ENCODE measurements at places on chromosomes 3 and 15.

- no peak for DNase-seq
Measured at GRCh38 chr3:183116025-183116614, 16.8 kb upstream of the MCCC1 start.

- no peak for DNase-seq
Measured at GRCh38 chr3:5006755-5007202, 27.5 kb downstream of the BHLHE40 start.

DNA sequence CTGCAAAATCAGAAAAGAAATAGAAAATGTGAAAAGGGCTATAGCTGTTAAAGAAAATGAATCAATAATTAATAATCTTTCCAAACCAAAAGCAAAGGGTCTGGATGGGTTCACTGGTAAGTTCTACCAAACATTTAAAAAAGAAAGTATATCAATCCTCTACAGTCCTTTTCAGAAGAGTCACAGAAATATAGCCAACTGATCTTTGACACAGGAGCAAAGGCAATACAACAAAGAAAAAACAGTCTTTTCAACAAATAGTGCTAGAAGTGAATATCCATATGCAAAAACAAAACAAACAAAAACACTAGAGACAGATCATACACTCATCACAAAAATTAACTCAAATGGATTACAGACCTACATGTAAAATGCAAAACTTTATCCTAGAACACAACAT, 32.6 kb downstream of the RFX7 start:
- no peak for DNase-seq

DNA sequence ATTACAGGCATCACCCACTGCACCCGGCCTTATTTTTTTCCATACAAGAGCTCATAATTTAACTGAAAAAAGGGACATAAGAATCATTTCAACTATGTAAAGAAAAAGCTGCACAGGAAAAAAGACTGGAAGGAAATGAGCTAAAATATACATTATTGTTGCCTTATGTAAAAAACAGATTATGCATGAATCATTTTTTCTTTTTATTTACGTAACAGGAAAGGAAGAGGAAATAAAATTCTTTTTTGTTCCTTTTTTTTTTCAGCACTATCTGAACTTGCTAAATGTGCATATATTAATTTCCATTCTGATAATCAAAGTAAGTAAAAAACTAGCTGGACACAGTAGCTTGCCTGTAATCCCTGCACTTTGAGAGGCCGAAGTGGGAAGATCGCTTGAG, 12.1 kb downstream of the KIF9 start:
- DNase-seq, result no peak

DNA sequence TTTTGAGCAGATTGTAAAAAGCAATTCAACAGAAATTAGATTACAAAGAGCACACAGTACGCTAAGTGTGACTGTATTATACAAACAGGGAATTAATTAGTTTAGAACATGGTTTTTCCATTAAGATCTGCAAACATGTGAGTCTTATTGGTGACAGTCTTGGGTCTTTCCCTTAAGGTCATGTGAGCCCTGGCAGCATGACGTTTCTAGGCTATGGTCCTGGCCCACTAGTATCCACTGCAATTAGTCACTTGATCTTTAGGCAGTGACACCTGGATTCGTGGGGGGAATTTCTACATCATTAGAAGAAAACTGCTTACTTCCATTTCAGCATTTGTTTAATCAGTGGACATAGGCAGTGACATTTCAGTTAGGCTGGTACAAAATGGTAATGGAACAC, 360.2 kb upstream of the NR2F2 start:
- no peak for DNase-seq

DNA sequence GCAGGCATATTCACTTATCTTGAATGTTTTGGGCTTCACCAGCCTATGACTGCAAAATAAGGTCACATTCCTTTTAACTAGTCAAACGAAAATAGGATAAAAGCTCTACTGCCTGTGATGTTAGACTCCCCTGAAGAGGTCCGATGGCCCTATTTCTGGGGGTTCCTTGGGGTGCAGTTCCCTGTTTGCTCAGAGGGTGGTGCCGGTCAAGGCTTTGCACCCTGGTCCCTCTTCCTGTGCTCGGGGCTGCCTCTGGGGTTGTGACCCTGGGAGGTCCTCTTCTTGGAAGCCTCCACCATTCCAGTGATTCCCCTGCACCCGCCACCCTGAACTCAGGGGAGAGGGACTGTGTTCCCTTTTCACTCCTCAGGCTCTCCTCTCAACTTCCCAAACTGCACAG, 86.7 kb upstream of the ANKRD34C start:
- no peak for DNase-seq

DNA sequence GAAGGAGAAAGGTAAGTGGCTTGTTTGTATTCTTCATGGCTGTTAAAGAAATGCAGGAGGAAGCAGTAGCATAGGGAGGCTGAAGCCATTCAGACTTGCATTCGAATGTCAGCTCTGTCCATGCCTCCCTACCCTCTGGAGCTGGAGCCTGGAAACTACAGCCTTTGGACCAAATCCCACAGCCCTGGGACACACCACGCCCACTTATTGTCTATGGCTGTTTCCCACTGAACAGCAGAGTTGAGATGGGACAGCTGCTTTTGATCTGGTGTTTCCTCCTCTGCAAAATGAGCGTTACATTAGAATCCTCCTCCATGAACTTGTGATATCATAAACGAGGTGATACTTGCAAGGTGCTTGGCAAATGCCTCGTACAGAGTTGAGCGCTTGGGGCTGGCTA, 3.6 kb downstream of the FAM107A start:
- no peak for DNase-seq

DNA sequence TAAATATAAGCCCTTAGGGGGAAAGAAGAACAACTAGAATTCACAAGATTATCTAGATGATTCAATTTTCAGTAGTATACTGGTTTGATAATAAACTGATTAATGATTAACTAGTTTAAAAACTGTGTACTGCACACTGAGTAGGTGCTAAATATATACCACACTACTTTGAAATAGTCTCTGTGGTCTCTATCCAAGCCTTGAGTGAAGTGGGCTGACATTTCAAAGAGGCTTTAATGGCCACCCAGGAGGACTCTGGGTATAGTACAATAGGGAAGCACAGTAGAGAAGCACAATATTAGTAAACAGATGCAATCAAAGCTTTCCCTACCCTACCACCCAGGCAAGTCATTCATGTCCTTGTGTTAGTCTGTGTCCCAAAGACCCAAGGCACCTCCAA, 46.7 kb downstream of the FILIP1L start:
- no peak for DNase-seq

DNA sequence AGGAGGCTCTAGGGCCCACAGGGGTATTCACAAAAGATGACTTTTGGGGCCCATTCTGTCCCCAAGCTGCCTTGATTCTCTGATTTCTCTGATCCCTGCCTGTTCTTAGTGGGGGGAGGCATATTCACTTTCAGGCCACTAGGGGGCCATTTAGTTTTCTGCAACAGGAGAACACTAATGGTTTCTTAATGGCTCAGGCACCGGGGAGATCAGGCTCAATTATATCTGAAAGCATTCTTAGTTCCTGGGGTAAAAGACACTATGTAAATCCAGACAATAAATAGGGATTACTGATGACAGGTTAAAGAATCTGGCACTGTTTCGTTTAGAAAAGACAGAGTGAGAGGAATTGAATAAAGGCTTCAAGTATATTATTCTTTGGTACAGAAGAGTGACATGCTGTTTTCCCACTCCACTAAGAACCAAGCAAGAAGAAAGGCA, 2.5 kb upstream of the INAFM2 start:
- peak; percentile 53 for DNase-seq

- DNase-seq, result no peak
Measured at GRCh38 chr15:38535491-38536200, 29.0 kb downstream of the RASGRP1 start.

GRCh38 chr3:90015688-90016356, 908.4 kb downstream of the EPHA3 start:
- DNase-seq, result no peak

- no peak for DNase-seq
Measured at GRCh38 chr3:42184651-42185443, 81.1 kb downstream of the CCK start.

GRCh38 chr3:71705681-71706080, 19.5 kb downstream of the EIF4E3 start:
- no peak for DNase-seq

DNA sequence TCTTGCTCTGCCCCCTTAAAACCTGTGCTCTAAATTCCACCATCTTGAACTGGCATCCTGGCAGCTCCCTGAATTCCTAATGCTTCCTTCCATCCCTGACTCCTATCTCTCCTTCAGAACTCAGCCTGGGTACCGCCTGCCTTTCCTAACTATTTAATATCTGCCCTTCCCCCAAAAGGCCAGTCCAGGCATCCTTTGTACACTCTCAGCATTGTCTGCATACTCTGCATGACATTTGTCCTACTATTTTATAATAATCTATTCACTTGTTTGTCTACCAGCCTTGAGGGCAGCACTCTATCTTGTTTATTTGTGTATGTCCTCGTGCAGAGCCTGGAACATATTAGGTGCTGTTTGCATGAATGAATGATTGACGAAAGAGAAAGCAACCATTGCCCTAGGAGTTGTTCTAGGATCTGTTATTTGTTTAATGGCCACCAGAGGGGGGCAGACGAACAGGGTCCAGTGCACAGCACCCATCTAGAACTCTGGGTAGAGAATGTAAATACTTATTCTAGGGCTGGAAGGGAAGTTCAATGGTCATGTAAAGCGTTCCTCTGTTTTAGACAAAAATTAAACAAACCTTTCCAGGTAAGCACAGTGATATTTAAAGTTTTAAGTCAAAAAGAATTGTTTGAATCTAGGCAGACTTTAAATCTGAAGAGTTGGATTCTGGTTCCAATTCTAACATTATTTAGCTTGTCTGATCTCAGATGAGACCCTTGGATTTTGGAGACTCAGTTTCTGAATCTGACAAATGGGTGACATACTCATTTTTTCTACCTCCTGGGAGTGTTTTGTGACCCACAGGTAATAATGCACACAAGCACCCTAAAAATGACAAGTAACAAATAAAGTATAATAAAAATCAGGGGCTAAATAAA, 125.8 kb upstream of the GALNT15 start:
- peak; percentile 68 for DNase-seq

DNA sequence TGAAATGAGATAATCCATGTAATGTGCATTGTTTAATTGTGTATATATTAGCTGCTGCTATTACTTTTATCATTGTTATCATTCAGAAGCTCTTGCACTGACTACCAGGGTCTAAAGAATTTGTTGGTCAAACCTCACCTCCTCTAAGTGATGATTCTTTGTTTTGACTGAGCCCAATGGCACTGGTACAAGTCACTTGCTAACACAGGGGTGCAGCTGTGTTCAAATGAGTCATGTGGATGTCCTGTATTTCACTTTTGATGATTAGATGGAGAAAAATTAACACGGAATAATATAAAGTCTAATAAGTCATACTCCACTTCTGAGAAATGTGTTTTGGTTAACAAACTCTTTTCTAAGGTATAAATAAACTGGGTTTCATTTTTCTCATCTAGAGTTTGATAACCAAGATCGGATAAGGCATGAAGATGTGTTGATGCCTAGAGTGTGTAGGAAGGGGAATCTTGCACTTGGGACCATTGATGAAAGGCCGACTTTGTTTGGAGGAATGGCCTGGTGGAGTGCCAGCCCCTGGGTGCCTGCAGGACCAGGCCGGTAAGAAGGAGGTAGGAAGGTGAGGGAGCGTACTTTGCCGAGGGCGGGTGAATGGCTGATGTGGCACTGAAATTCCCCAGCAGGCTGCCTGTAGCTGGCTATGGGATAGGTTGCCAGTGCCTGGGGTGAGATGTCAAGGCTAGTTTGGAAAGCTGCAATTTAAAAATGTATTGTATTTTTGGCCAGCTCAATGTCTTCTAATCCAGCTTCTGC, 244.7 kb upstream of the ZPLD1 start:
- no peak for DNase-seq

DNA sequence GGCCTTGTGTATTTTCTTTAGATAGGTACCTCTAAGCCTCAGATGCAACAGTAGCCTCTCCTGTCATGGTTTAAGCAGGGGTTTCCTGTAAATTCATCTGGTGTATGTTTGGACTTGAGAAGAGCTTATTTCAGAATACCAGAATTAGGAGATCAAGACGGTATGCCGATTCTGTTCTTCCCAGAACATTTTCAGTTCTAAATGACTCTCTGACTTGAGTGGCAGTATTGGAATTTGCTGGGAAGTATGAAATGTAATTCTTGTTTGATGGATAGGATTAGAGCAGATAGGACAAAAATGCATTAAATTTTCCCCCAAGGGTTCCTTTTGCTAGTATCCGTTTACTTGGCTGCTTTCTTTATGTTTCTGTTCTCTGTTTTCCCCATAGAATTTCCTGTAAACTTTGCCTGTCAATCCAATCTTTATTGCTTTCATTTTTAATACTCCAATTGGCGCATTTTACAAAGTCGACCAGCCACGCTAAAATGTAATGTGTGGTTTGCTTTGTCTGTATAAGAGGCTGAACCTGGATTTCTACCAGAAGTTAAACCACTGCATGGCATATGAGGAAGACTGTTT, 612.2 kb downstream of the RBMS3 start:
- no peak for DNase-seq

DNA sequence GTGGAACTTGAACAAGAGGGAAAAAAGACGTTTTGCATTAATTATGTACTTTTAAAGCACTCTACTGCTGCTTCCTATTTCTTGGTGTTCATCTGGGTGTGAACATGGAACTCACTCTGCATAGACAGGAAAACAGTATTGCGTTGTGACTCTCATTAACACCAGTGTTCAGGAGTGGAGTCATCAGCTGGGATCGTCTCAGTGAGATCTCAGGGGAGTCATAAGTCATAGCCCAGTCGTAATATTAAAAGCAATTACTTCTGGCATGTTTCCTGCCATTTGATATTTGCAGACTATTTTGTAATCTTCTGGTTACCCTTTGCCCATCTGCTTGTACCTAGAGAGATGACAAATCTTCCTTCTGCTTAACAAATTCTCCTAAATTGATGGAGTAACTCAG, 462.0 kb upstream of the ATP11B start:
- DNase-seq, result no peak

GRCh38 chr15:90419738-90420406, 31.8 kb downstream of the IQGAP1 start:
- no peak for DNase-seq

DNA sequence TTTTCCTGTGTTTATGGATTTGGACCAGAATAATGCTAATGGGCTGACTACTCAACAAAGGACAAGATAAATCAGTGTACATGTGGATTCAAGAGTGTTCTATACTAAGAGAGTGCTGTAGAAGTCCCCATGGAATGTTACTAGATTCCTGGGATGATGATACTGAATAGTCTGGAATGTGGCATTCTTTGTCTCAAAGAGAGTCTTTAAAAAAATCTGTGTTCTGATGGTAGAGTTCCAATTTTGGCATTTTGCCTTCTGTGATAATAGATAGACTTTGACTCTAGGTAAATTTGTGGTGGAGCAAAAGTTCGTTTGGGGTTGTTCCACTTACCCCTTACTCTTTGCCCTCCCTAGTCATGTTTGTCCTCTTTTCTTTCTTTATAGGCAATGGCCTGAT, 43.7 kb downstream of the NMD3 start:
- DNase-seq, result no peak

GRCh38 chr3:195240939-195241338, 30.0 kb downstream of the XXYLT1 start:
- no peak for DNase-seq

GRCh38 chr15:84685304-84685703, 27.3 kb upstream of the NMB start:
- DNase-seq, result no peak

GRCh38 chr3:124532071-124532470, 198.2 kb upstream of the UMPS start:
- no peak for DNase-seq

GRCh38 chr3:79016587-79017376, 751.0 kb downstream of the ROBO1 start:
- DNase-seq, result no peak

GRCh38 chr3:69817988-69818387, 78.7 kb downstream of the MITF start:
- DNase-seq, result no peak

Data from HEK293T (cell line).